HFF-Myc (cell line): ENCODE measurements at places on chromosomes 7 and 10.

GRCh38 chr7:30842542-30843451, 68.9 kb upstream of the AQP1 start:
- no peak for DNase-seq

- DNase-seq, result no peak
Measured at GRCh38 chr10:27169849-27170248, 14.7 kb downstream of the MASTL start.

- DNase-seq, result no peak
Measured at GRCh38 chr7:127226685-127227374, 25.9 kb downstream of the GRM8 start.

GRCh38 chr10:132713421-132714095, 72.4 kb downstream of the NKX6-2 start:
- DNase-seq, result no peak

DNA sequence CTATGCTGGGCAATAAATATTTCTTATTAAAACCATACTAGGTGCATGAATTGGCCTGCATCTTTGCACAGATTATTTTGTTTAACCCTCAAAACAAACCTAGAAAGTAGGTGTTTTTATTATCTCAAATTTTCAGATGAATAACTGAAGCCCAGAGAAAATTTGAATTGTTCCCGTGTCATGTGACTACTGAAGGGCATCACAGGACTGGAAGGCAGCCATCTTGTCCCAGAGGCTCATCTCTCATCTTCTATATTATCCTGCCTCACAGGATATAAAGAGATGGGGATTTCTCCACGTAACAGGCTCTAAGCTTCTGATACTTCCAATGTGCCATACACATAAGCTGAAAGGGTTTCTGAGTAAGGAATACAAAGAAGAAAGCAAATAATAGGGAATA, 84.0 kb upstream of the ODAD2 start:
- DNase-seq, result no peak

GRCh38 chr10:74150204-74150989, at the start of gene AP3M1:
Gene AP3M1, minus strand, starts transcription at chr10:74150828. Its CDS starts 12,449 bp downstream, at chr10:74138379.
- DNase-seq, result no peak

GRCh38 chr7:140683657-140684056, 10.9 kb downstream of the ADCK2 start:
- no peak for DNase-seq

DNA sequence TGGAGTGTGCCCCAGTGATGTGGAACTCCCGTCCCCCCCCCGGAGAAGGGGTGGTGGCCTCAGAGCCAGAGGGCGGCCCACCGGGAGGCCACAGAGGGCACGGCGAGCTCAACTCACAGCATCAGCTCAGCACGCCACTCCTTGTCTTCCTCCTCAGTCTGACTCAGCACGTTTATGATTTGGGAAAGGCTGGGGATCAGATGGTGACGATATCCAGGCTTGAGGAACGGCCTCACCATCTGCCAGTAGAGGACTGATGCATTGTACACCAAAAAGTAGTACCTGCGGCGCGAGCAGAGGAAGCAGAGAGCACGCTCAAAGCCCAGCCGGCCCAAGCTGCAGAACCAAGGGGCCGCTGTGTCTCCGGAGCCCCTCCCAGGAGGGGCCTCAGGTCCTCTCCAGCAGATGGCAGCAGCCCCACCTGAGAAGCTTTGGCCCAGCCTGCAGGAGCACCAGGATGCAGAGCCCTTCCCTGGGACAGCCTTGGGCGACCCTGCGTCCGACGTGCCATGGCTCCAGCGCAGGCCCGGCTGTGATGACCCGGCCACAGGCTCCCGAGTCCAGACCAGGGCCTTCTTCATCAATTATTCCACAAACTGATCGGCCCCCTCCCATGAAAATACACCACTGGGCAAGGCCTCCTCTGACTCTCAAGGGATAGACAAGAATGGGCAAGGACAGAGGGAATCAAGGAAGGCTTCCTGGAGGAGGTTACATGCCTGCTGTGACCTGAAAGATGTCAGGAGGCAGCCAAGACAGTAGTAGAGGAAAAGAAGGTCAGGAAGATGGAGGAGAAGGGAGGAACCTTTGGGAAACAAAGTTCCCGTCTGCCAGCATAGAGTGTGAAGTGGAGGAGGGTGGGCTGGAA, 3.7 kb downstream of the CFAP46 start:
- no peak for DNase-seq

GRCh38 chr7:18289788-18290187, 205.8 kb upstream of the HDAC9 start:
- no peak for DNase-seq

GRCh38 chr7:5303591-5304505, 21.1 kb downstream of the SLC29A4 start:
- DNase-seq, result no peak

- DNase-seq, result no peak
Measured at GRCh38 chr7:69190763-69191162, 407.5 kb upstream of the AUTS2 start.

DNA sequence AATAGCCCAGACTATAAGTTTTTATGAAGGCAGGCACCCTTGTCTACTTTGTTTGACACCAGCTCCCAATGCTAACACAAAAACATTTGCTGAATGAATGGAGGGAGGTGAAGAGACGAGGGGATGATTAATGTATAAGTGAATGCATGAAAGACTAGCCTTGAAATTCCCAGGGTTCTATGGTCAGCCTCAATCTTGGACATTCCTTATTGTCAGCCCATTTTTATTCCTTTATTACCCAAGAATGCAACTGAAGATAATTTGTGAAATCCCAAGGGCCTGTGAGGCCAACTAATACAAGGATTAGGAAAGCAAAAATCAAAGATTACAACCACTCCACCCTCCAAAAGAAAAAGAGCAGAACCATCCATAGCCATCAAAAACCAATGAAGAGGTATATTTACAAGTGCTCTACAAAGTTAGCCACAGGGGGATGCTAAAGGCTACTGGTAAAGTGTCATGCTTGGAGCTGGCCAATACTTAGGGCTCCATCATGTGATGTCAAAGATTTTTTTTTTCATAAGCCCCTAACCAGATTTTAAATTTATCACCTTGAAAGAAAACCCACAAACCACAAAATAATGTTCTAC, 40.0 kb upstream of the ASAH2 start:
- DNase-seq, result no peak

DNA sequence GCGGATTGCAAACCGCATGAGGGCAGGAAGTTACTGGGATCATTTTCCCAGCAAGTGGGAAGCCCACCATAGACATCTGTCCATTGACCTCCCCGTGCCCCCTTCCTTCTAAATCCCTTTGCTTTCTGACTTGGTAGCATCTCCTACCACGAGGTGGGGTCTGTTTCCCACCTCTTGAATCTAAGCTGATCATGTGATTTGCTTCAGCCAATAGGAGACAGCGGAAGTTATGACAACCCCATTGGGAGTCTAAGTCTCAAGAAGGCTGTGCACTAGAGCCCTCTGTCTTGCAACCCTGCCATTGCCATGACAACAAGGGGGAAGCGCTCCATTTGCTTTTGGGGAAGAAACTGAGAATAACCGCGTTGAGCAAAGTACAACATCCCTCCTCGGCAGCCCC, 39.2 kb upstream of the CARD11 start:
- no peak for DNase-seq

GRCh38 chr7:143467724-143468123, 9.9 kb upstream of the TAS2R41 start:
- DNase-seq, result no peak

GRCh38 chr7:30424506-30424905, 54.1 kb downstream of the NOD1 start:
- no peak for DNase-seq

DNA sequence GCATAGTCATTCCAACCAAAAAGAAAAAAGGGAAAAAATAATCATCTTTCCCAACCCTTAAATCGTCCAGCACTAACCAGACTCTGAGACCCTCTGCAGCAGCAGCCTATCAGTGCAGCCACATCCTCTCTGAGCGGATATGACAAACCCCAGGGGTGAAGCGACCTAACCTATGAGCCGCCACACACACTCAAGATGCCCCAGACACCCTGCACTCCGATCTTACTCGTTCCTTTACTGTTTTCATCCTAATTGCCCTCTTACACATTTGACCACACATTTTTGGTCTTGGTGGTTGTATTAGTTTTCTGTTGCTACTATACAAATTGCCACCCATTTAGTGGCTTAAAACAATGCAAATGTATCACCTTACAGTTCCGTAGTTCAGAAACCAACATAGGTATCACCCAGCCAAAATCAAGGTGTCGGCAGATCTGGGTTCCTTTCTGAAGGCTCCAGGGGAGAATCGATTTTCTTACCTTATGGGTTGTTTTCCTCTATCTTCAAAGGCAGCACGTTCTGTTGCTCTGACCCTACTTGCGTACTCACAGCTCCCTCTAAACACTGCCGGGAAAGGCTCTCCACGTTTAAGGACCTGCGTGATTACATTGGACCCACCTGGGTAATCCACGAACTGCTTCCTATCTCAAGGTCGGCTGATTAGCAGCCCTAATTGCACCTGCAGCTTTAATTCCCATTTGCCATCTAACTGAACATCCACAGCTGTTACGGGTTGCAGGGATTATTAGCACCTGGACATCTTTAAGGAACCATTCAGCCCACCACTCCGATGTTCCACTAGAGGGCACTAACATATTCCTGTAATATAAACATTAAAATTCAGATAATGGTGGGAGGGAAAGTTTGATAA, 37.3 kb upstream of the PRSS1 start:
- DNase-seq, result peak; percentile 15

DNA sequence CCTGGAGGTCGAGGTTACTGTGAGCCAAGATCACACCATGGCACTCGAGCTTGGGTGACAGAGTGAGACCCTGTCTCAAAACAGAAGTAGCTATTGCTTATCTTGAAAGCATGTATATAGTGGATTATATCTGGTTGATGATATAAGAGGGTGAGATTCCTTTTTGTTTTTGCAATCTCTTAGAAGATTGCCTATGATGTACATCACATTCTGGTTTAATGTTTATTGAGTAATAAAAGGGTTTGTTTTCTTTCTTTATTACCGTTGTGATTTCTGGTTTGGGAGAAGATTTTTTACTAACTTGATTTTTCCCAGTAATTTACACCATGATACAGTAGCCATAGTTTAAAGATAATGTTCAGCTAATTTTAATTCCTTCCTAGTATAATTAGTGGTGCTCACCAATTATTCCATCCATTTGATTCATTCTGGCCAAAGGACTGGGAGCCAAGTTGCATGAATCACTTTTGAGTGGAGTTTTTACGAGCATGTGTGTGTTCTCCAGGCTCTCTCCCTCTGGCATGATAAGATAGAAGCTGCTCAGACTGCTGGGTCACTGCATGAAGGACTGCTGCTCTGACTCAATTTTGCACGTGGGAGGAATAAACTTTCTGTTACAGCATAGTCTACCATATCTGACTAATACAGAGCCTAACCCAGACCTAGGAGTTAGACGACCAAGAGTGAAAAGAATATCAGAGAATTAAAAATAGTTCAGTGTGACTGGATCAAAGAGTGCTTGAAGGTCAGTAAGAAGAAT, 13.5 kb upstream of the TSPAN13 start:
- DNase-seq, result peak; percentile 91

GRCh38 chr10:34745244-34745643, 69.9 kb downstream of the PARD3 start:
- no peak for DNase-seq

GRCh38 chr10:91592266-91592975, 40.5 kb downstream of the PPP1R3C start:
- DNase-seq, result no peak

DNA sequence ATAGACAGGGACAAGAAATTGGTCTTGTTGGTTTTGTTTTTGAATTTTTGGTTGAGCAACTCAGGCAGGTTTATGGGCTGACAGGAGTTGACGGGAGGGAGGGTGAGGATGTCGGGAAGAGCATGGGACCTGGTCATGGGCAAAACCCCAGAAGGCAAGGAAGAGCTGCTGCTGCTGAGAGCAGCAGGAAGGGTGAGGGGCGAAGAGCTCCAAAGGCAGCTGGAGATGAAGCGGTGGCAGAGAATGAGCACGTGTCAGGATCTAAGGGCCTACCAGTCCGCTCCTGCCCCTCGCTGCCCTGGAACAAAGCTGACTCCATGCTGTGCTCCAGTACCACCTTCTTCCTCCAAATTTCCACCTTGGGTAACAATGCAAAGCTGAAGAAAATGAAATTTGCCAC, 84.3 kb downstream of the ARHGAP22 start:
- no peak for DNase-seq

GRCh38 chr7:117138981-117139380, 183.9 kb downstream of the WNT2 start:
- DNase-seq, result no peak

- DNase-seq, result no peak
Measured at GRCh38 chr10:120634659-120635058, 177.6 kb downstream of the PLPP4 start.

GRCh38 chr7:82998436-82998835, 164.2 kb downstream of the PCLO start:
- DNase-seq, result no peak

DNA sequence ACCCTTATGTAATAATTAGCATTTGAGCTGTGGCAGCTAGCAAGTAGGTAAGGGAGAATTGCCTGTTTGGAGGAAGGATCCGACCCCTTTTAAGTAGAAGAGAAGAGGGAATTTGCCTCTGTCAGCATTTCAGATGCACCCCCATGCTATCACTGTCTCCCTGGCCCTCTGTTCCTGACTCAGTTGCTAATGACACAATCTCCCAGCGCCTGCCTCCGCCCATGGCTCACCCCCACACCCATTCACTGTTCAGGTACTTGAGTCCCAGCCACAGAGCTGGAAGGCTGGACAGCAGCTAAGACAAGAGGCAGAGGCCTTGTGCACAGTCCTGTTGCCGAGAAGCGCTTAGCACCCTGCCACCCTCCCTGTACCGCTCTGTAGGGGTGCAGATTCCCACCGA, 512.3 kb upstream of the GALNT17 start:
- no peak for DNase-seq

DNA sequence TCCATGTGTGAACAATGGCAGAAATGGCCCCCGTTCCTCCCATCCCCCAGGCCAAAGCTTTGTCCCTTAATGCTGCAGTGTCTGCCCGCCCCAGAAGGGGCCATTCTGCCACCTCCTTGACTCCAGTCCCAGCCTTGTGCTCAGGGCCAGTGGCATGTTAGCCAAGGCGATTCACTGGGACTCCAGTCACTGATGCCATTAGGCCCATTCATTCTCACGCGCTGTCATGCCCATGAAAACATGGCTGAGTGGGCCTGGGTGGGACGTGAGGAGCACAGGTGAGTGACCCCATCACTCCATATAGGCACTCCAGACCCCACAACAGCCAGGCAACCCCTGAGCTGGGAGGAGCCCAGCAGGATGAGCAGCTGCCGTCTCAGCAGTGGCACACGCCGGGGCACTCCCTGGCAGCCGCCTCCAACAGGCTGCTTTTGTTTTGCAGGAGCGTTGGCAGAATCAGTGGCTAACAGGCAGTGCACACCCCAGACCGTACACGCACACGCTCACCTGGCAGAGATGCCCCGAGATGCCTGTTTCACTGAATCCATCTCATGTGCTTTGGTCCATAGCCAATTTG, 79.5 kb downstream of the TCERG1L start:
- no peak for DNase-seq

- DNase-seq, result no peak
Measured at GRCh38 chr10:29756451-29756850, 121.7 kb upstream of the SVIL start.

DNA sequence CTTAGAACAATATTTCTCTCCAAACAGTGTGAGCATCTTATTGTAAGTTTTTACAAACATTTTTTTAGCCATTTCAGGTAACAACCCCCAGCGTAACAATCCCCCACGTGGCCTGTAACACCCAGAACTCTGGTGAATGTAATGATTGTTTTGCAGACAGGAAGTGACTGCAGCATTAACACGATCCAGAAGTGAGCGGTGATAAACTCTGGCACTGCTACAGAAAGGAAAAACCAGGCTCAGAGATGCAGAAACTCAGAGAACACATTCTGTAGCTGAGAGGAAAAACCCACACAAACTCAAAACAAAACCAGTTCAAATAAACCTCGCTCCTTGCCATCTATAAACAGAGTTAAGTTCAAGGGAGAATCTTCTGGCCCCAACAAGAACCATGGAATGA, 285.7 kb downstream of the FGFR2 start:
- DNase-seq, result no peak
